RWPE2 (cell line): ENCODE measurements at places on chromosomes 7 and 10.
A peak's percentile ranks its signal among the peaks of the same experiment; 100 is the strongest.

DNA sequence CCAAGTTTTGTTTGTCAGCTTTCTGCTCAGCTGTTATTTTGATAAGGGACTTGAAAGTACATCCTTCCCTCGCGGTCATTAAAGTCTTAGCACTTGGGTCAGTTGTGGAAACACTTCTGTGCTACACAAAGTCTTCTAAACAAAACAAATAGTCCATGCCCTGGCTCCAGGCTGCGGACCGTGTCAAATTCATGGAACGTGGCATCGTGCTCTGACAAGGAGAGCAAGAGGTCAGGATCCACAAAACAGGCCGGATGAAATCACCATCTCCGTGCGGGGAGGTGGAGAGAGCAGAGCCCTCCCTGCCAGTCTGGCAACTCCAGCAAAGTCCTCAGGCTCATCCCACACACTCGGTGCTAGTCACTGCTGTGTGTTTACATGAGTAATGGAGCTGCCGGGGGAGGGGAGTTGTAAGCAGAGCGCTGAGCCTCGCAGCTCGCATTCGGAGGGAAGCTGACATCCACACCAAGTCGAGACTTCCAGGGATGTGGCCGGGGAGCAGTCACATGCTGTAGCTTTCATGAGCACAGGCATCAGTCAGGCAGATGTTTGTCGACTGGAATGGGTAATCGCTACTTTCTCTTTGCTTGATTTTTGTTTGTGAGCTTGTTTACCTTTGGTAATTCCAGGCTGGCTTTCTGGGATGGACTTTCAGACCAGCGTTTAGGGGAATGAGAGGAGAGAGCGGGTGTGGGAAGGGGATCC, 147.6 kb downstream of the ARID5B start:
- DNase-seq, result peak; percentile 93

DNA sequence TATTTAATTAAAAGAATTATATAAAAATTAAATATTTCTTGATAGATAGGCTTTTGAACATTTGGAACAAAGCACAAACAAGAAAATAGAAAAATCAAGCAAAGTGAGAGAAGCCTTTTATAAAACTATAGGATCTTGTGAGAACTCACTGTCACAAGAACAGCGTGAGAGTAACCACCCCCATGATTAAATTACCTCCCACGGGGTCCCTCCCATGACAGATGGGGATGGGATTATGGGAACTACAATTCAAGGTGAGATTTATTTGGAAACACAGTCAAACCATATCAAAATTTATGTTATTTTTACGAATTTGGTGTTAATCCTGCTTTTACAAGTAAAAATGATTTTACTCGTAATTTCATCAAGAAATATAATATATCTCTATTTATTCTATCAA, 1136.1 kb upstream of the POT1 start:
- DNase-seq, result no peak

- peak; percentile 97 for DNase-seq
Measured at GRCh38 chr7:16645593-16646471, at the start of the genes ANKMY2 and BZW2. Gene ANKMY2, minus strand, starts transcription at chr7:16645754. Its CDS starts 181 bp downstream, at chr7:16645573. Gene BZW2, plus strand, starts transcription at chr7:16646181. Its CDS starts 19,263 bp downstream, at chr7:16665444.

DNA sequence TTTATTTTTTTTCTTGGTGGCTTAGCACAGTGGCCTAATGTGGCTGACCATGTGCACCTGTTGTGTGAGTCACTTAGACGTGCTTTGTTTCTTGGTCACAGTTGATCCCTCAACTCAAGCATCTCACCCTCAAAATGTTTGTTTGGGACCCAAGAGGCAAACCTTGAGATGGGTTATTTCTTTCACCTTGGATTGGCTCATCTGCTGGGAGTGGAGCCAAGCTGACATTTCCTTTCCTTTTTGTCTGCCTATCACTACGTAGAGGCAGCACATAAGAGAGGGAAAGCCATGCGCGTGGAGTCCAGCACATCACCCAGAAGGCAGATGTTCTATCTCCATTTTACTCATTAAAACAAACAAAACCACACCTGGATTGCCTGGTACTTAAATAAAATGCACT, 6.4 kb upstream of the PRKCQ start:
- no peak for DNase-seq

DNA sequence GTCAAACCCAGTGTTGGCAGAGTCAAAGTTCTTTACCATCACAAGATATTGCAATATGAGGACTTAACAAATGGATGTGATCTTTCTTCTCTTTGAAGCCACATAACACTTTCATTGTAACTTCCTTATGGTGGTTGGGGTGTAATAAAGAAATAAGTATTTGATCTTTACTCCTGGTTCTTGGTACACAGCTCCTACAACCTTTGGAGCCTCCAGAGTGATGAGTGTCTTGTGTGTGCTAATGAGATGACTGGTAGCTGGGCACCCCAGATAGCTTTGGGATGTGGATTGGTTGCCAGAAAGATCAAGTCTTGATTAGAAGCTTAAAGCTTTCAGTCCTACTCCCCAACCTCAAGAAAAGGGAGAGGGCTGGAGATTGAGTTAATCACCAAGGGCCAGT, 31.1 kb upstream of the YAE1 start:
- DNase-seq, result no peak

GRCh38 chr7:4071370-4072058, 610.6 kb upstream of the FOXK1 start:
- no peak for DNase-seq

- DNase-seq, result peak; percentile 79
Measured at GRCh38 chr10:5551531-5552375, 27.0 kb downstream of the CALML3 start.

- DNase-seq, result no peak
Measured at GRCh38 chr10:72206511-72207229, 9.1 kb upstream of the ANAPC16 start.

DNA sequence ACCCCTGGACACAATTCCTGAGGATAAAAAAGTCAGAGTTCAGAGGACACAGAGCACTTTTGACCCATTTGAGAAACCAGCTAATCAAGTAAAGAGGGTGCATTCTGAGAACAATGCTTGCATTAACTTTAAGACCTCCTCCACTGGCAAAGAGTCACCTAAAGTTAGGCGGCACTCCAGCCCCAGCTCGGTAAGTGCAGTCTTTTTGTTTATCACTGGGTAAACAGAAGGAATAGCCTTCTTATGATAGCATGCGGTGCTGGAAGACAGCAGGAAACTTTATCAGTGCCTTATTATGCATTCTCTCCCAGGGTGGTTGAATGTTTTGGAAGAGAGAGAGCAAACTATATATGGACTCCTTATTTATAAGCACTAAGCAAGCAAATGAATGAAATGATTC, 130.5 kb downstream of the CDK14 start:
- DNase-seq, result no peak

GRCh38 chr7:130476297-130477150, 15.4 kb upstream of the MEST start:
- DNase-seq, result no peak

GRCh38 chr7:45155357-45155900, 2.2 kb upstream of the RAMP3 start:
- DNase-seq, result no peak

- no peak for DNase-seq
Measured at GRCh38 chr7:21500117-21500832, 42.6 kb upstream of the DNAH11 start.

DNA sequence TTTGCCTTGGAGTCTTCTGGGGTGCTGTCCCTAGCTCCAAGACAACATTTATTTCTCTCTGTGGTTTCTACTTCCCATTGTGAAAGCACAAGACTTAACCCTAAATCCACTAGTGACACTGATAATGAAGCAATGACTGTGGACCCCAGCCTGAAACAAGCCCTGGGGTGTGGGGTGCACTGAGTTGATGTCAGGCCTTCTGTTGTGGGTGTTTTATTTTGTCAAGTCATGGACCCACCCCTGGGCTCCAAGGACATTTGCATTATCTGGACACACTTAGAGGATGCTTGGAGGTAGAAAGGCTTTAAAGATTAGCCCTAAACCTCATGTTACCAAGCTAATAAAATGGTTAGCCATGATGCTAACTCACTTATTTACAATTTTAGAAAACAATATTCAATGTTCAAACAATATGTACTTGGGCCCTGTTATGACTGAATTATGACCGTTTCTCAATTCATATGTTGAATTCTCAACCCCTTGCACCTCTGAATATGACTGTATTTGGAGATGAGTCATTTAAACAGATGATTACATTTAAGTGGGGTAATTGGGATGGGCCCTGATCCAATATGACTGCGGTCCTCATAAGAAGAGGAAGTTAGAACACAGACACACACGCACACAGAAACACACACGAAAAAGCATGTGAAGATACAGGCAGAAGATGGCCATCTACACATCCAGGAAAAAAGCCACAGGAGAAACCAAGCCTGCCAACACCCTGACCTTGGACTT, 137.2 kb upstream of the IGFBP3 start:
- no peak for DNase-seq

GRCh38 chr10:131890276-131891195, 10.3 kb upstream of the PPP2R2D start:
- DNase-seq, result no peak

GRCh38 chr10:33178026-33178755, 156.3 kb downstream of the NRP1 start:
- DNase-seq, result no peak

DNA sequence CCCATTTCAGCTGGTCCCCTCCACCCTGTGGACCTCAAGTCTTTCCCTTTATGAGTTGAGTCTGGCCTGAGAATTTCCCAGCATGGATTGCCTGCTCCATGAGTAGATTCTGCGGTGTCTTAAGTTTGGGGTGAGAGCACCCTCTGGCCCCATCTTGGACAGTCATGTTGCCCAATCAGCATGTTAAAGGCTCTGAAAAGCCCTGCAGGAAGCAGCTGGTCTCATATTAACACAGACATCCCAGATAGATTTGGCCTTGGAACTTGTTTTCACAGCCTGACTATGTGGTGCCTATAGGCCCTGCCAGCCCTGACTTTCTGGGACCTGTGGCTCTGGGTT, 15.5 kb upstream of the SLC29A3 start:
- DNase-seq, result no peak
